ENCODE measurements at places on chromosomes 5 and 9.

DNA sequence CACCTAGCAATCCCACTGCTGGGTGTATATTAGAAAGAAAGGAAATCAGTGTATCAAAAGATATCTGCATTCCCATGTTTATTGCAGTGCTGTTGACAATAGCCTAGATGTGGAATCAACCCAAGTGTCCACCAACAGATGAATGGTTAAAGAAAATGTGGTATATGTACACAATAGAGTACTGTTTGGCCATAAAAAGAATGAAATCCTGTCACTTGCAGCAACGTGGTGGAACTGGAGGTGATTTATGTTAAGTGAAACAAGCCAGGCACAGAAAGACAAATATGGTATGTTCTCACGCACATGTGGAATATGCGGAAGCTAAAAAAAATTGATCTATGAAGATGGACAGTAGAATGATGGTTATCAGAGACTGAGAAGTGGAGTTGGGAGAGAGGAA, 221.6 kb upstream of the DAP start:
- no peak for DNase-seq

GRCh38 chr9:19623941-19624340, 164.9 kb downstream of the SLC24A2 start:
- DNase-seq: no peak

DNA sequence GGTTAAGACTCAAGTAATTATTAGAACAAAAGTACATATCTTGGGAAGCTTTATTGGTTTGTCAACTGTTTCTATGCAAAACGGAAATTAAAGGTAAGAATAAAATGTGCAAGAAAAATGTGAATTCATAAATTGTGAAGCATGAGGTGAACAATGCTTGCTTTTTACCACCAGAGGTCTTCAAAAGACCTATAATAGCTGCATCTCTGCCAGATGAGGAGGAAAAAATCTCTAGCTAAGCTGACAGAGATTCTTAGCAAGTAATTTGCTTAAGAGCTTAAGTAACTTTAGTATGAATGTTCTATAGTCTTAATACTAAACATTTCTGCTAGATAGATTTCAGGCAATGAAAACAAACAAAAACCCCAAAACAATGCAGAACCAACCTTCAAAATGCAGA, 54.1 kb downstream of the MRPS30 start:
- DNase-seq: no peak

DNA sequence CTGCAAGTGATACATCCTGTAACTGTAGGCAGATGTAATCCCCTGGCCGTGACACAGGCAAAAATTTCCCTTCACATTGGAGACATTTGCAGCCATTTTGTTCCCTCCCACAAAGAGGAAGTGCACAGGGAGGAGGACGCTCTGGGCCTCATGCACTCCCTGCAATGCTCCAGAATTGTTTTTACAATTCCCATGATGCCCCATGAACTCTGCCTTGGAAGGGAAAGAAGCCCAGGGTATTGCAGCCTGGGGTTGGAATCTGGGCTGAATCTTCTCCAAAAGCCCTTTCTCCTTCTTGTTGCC, 491.7 kb downstream of the CCDC171 start:
- no peak for DNase-seq

DNA sequence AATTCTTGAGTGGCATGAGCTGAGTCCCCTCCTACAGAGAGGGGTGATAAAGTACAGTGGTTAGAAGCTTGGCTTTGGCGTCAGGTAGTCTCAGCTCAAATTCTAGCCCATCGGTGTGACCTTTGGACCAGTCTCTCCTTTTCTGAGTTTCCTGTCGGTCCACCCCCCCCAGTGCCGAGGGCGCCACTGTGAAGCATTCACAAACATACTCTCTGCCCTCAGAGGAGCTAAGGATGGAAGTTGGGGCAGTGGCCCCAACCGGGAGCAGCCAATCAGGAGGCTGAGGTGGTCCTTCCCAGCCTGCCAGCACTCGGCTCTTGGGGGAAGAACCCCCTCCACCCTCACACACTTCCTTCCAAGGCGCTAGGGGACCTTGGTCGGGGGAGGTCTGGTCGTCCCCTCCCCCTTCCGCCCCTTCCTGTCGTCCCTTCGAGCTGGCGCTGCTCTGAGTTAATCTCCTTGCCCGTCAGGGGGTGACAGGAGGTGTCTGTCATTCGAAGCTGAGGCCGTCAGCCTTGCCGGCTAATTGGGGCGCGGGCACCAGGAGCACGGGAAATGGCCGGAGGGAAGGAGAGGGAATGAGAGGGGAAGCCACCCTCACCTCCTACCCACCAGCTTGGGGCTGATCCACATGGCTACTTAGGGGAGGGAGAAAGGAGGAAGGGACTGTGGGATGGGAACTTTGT, 53.0 kb downstream of the CXXC5 start:
- DNase-seq: no peak

DNA sequence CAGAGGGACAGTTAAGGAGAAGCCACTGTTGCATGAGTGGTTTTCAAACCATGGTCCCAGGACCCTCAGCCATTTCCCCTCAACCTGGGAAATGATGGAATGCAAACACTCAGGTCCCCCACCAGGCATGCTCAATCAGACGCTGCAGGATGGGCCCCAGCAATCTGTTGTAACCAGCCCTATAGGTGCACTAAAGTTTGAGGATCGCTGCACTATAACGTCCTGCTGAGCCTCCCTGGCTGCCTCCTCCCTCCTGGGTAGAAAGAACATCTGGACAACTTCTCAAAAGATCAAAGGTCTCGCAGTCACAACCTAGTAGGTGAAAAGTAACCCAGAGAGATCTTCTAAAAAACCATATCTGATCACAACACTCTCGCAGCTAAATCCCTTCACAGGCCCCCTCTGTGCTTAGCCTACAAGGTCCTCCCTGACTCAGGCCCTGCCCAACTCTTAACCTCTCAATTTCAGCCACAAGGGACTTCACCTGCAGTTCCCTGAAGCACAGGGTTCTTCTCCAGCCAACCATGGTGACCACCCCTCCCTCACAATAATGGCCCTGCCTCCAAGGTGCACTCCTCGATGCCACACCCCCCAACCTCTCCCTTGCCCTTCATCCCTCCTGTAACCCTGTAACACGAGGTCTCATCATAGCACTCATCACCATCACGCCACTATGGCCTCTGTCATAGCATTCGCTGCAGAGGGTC, 3.5 kb downstream of the SHB start:
- DNase-seq: no peak

DNA sequence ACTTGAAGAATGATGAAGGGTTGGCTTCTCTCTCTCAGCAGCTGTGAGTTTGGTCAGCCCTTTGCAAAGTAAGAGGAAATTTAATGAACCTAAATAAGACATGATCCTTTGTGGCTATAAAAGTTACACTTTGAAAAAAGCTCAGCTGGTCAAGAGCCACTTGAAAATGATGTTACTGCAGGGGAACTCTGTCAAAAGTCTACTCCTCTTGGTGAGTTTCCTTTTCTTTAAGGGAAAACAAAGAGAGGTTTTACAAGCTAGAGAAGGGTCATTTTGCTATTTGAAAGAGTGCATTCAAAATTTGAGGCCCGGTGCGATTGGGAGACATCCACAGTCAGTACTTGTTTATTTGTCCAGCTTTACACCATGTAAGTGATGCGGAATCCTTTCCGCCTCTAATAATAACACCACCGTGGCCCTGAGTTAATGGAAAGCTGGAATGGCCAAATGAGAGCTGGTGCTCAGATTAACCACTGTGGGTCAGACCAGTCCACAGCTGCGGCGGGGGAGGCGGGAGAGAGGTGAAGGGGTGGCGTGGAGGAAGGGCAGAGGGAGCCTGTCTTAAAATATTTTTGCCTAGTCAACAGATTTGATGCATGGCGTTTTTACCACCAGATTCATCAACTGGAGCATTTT, 404.0 kb downstream of the TLE4 start:
- no peak for DNase-seq

DNA sequence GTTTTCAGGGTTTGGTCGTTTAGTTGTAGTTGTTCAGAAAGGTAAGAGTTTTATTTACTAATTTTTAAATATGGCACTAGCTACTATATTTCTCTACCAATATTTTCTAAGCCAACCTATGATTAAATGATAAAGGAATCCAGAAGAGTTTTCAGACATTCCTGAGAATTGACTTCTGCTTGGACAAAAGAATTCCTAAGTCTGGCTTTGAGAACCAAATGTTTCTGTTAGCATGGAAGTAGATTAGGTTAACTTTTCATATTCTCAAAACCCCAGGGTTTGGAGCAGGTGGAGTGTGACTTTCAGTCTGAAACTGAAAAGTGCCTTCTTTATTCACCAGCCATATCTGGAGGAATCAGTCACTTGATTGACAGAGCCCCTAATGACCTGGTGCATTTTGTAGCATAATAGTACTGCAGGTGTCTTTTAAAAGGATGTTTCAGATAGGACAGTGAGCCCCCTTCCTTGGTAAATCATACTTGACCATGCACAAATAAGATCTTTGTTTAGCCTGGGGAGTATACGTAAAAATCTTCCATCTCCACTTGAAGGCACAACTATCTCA, 457.0 kb upstream of the ZNF462 start:
- DNase-seq: no peak

DNA sequence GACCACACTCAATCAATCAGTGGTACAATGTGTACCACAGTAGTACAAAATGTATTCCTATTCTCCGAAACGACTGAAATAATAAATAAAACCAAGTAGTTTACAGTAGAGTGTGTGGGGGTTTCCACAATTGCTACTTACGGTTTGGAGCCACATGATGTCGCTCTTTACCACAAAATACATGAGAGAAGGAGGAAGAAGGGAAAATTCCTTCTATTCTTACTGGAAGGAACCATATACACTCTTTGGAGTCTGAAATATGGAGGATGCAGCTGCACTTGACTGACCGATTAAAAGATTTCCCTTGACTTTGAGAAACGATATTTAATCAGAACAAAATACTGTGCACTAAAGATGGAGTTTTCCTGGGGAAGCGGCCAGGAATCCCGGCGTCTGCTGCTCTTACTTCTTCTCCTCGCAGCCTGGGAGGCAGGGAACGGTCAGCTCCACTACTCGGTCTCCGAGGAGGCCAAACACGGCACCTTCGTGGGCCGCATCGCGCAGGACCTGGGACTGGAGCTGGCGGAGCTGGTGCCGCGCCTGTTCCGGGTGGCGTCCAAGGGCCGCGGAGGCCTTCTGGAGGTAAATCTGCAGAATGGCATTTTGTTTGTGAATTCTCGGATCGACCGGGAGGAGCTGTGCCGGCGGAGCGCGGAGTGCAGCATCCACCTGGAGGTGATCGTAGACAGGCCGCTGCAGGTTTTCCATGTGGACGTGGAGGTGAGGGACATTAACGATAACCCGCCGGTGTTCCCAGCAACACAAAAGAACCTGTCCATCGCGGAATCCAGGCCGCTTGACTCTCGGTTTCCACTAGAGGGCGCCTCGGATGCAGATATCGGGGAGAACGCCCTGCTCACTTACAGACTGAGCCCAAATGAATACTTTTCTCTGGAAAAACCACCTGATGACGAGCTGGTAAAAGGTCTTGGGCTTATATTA, at the start of gene PCDHA4:
Gene PCDHA4, plus strand, starts transcription at position 235 of the 942 bp plus-strand sequence.
- no peak for DNase-seq

- no peak for DNase-seq
Observed at GRCh38 chr5:102819634-102820033, 64.5 kb downstream of the PAM start.
